Activated CD4-positive, alpha-beta T cell treated with anti-CD3 and anti-CD28 coated beads for 4 hours (primary cell): ENCODE measurements at places on chromosomes 5 and 9.

- no peak for DNase-seq
Observed at GRCh38 chr5:41878173-41878572, 7.9 kb upstream of the OXCT1 start.

- no peak for DNase-seq
Observed at GRCh38 chr5:68354315-68354714, 138.8 kb downstream of the PIK3R1 start.

DNA sequence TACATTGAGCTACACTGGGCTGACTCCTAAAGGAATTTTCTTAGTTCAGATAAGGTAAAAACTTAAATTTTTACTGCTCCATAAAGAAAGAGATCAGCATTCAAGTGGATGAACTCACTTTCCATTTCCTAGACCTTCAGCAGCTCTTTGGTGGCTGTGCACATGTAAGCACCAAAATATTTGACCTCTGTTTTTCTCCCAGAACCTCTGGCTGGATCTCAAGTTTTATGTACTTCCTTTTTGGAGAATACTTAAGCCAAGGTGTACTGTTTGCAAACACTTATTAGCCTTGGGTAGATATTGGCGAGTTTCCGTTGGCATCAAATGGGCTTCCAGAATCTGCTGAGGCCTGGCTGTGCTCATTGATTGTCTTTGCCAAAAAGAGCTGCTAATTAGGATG, 10.3 kb downstream of the TNC start:
- no peak for DNase-seq

GRCh38 chr9:121529237-121529987, 29.8 kb upstream of the GGTA1 start:
- no peak for DNase-seq

- no peak for DNase-seq
Observed at GRCh38 chr5:155522540-155522939, 509.0 kb downstream of the KIF4B start.

- no peak for DNase-seq
Observed at GRCh38 chr5:137605411-137605810, 106.3 kb upstream of the SPOCK1 start.

DNA sequence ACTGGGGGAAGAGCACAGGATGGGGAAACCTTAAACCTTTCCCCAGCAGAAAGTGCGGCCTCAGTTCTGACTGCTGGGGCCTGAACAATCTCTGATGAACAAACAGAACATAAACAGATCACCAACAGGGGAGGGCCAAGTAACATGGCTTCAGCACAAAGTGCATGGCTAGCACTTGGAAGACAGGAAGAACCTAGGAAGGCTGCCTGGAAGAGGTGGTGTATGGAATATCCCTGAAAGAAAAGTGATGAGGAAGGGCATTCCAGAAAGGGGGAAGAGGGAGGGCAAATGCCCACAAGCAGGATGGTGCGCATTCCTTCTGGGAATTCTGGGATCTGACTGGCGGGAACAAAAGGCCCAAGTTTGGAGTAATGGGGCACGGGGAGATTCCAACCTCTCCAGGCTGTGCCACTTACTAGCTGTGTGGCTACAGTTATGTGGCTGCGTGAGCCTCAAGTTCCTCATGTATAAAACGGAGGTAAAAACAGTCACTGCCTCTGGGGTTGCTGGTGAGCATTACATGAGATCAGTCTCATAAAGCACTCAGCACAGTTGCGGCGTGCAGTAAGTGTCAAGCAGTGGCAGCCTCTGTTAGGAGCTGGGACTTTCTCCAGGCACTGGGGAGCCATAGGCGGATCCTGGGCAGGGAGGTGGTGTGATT, 1.6 kb downstream of the PDGFRB start:
- DNase-seq, result no peak

DNA sequence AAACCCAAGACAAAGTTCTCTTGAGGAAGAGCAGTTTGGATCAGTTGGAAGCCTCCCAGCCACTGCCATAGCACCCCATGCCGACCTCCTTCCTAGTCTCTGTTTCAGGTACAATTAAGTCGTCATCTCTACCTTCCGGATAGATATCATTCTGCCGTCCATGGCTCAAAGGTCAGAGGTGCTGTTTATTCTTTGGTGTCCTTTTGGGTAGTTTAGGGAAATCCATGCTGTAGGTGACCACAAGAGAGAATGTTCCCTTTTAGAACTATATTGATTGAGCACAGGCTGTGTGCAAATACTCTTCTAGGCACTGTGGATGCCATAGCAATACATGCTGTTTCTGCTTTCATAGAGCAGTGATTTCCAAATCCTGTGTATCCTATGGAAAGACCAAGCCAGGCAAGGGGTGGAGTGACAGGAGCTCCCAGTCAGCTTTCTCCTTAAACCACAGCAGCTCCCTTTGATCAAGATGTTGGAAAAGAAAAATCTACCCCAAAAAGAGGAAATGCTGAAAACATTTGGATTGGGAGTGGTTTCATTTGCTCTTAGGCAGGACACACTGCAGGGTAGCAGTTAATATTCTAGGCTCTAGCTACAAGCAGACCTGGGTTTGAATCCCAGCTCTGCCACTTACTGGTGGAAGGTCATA, 127.9 kb downstream of the PALM2AKAP2 start:
- DNase-seq, result no peak

- no peak for DNase-seq
Observed at GRCh38 chr5:17056141-17056631, 120.1 kb upstream of the MYO10 start.

- no peak for DNase-seq
Observed at GRCh38 chr9:134454476-134454857, 128.2 kb downstream of the RXRA start.

DNA sequence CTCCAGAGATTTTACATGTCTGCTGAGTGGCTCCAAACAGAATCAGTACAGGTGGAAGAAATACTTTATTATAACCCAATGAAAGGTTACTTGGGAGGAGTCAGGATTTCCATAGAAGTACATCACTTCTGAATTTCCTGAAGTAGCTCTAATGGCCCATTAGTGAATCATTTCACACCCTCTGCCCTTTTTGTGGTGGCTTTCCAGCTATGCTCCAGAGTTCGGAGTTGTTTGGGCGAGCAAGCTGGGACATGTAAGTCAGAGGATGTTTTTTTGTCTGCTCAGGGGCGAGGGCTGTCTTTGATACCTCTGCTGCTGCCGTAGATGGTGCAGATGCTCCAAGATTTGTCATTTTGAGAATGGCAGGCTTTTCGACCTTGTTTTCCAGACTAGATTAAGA, 226.1 kb downstream of the GOLPH3 start:
- no peak for DNase-seq

GRCh38 chr9:136577941-136578625, 32.2 kb upstream of the NOTCH1 start:
- no peak for DNase-seq

DNA sequence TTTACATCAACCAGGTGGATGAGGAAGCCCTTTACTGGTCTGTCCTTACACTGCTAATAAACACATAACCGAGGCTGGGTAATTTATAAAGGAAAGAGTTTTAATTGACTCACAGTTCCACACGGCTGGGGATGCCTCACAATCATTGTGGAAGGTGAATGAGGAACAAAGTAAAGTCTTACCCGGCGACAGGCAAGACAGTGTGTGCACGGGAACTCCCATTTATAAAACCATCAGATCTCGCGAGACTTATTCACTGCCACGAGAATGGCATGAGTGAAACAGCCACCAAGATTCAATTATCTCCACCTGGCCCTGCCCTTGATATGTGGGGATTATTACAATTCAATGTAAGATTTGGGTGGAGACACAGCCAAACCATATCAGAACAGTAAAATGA, 67.3 kb upstream of the GRAMD2B start:
- DNase-seq, result no peak

DNA sequence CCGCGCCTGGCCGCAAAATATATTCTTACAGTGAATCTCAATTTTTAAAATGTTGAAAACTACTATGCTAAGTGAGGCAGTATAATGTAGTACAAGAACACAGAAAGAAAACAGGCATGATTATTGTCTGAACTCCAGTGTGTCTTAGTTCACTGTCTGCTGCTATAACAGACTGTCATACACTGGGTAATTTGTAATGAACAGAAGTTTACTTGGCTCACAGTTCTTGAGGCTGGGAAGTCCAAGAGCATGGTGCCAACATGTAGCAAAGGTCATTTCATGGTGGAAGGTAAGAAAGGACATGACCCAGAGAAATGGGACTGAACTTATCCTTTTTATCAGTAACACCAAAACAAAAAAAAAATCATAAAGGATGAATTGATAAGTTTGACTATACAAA, 19.9 kb upstream of the TEX10 start:
- DNase-seq, result no peak

DNA sequence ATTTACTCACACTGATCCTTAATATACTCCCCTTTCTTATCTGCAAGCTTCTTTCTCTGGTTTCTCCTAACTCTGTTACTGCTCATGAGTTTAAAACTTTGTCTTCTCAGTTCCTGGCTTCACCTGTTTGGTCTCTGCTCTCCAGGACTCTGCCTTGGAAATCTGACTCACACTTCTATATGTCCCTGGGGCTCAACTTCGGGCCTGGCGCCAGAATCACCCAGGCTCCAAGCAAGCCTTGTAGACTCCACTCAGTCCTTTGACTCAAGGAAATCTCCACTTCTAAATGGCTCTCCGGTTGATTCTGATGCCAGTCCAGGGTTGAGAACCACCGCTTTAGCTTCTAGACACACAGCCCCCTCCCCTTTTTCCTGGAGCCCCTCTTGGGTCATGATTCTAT, 57.8 kb downstream of the TMC1 start:
- no peak for DNase-seq

DNA sequence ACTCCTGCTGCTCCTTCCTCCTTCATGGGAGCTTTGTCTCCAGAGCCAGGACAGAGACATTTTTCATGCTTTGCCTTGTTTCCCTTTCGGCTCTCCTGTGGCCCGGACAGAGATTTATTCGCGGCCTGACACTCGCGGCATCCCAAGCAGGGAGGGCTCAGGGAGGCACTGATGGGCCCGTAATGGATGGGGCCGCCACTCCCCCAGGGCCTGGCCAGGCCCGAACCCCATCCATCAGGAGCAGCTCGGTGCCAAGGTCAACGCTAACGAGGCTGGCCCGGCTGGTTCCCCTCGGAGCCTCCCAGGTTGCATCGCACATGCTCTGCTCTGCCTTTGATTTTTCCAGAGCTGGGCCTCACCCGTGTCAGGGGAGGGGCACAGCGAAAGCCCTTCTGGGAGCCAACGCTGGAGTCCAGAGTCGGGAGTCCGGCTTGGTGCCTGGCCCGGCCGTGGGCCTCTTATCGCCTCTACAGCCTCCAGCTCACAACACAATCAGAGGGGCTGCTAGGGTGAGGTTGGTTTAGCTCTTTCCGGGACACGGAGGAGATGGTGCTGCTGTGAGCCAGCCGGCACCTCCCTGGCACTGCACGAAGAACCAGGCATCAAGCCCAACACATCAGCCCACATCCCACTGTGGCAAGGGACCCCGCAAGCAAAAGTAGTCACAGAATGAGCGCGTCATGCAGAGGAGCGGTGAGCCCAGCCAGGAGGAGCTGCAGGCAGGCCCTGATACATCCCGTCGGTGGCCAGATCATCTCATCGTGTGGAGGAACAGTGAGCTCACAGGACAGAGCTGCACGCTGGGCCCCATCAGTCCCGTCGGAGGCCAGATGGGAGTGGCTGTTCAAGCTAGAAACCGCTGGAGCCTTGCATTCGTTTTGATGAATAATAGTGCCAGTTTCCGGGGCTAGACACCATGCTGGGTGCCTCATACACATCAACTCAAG, 72.2 kb upstream of the BARHL1 start:
- DNase-seq, result no peak

DNA sequence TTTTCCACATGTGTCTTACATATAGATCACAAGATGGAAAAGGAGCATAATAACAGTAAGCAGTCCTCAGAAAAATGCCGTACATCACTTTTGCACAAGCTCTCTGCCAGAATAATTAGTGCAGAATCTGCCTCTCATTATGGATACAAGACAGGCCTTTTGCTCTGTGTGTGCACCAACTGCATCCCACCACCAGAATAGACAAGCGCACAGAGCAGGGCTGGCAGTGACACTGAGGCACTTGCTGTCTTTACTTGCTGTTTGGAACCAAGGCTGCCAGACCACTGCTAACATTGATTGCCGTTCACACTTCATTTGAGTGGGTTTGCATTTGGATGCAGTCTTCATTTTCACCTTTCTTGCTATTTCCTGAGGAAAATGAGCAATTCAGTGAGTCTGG, 741.3 kb downstream of the TLE1 start:
- no peak for DNase-seq

DNA sequence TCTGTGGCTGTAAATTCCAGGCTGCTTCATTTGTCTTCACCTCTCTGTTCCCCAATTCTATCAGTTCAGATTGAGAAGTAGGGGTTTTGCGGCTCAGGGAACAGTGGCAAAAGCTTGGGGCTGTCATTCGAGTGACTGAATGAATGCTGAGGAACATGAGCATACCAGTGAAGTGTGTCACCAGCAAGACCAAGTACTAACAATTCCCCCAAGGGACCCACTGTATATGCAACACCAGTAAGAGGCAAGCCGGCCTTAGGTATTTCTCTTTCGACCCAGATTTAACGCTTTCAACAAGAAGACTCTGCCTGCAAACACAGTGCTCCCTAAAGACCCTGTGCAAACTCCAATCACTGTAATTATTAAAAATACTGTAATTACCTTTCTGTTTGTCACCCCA, 25.8 kb downstream of the KLHL3 start:
- DNase-seq, result no peak

GRCh38 chr9:83935276-83935935, 14.2 kb upstream of the KIF27 start:
- DNase-seq, result no peak

- DNase-seq, result no peak
Observed at GRCh38 chr5:6730407-6730806, 17.2 kb downstream of the TENT4A start.

DNA sequence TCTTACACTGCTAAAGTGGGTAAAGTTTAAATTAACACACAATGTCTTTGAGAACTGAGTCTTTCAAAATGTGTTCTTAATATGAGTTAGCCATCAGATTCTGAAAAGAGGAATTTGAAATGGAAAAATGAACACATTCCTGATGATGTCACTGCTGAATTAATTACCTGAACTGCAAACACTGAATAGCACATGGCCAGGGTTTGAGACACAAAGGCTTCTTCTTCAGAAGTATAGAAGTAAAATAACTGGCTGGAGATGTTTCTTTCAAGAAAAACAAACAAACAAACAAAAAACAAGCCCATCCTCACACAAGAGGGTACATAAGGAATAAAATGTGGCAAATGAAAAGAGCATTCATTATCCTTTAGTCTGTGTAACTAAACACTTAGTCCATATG, 7.1 kb downstream of the GLIS3 start:
- DNase-seq, result no peak

GRCh38 chr5:38994324-38994927, 79.8 kb downstream of the RICTOR start:
- peak; percentile 17 for DNase-seq

- DNase-seq, result no peak
Observed at GRCh38 chr9:95477441-95477840, 39.3 kb downstream of the PTCH1 start.

DNA sequence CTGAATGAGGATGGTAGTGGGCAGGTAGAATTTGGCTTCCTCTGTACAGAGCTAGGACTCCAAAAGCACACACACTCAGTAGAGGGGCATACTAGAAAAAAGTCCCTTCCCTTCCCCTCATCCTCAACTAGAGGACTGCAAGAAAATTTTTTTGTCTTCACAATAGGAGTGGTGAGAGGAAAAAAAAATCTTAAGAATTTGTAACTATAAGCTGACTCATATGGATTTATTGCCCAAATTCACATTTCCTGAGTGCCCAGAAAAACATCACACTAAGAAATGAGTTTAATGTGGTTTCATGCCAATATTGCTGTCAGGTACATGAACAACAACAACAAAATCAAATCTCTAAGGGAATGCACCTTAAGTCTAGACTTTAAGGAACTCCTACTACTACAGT, 43.7 kb downstream of the RANBP6 start:
- no peak for DNase-seq
